ENCODE measurements at places on chromosomes 2 and 18.

- peak; percentile 61 for DNase-seq
These were observed 9.1 kb upstream of the ARID5A start for GRCh38 chr2:96527286-96528005.

GRCh38 chr2:4965556-4966320, 726.4 kb upstream of the SOX11 start:
- no peak for DNase-seq

DNA sequence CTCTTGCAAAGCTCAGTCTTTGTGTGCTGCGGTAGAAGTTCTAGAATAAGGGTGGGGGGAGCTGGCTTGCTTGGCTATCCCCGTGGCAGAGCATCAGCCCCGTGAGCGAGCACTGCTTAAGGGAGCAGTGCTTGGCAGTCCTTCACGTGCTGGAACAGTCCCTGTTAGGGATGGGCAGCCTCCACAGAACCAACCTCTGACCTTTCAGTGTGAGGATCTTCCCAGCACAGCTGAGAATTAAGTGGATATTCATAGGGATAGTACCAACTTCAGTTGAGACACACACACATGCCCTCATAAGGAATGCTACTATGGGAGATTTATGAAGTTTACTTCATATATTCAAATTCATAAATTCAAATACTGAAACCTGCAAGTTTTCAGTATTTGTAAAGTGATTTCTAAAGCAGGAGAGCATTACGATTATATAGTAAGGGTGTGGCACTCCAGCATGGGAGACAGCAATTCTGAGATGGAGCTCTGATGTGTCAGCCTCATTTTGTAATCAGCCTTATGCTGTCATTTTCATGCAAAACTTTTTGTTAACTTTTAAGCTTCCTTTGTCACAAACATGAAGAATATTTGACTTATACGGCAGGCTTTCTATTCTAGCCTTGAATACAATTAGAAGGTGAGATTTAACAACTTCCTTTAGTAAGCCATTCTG, 39.5 kb downstream of the ATP9B start:
- DNase-seq: no peak

- DNase-seq: no peak
These were observed 374.4 kb downstream of the PLCL1 start for GRCh38 chr2:198178766-198179165.

DNA sequence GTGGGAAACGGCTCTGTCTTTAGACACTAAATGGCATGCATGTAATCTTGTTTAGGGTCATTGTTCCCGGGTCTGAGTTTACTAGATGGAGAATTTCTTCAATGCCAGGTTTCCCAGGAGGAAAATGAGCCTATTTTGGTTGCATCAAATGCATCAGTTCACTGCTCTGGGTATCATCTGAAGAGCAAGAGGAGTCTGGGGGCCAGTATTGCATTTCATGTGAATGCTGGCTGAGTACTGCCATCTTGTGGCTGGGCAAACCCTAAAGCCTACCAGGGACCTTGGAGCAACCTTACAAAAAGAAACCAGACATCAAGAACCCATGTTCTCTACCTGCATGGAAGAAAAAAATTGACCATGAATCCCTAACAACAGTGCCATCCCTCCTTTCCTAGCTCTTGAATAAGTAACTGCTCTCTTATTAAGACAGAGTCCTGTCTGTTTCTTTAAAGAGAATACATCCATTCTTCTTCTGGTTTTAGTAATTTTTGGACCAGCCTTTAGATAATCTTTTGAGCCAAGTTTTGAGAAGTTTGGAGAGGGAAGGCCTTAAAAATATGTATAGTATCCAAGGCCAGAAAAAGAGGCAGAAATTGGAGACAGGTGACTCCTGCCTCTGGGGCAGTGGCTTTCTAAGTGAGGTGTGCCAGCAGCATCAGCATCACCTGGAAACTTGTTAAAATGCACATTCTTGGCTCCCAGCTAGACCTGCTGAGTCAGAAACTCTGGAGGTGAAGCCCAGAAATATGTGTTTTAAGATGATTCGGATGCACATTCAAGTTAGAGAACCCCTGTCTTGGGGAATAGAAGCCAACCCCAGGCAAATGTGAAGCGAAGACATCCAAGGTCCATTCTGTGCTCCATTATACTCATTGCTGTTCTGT, 261.0 kb upstream of the CXCR4 start:
- DNase-seq: peak; percentile 57

- DNase-seq: peak; percentile 83
These were observed at the start of gene AGPS for GRCh38 chr2:177392373-177393202. TSS of gene AGPS (plus strand) at chr2:177392773. CDS start at chr2:177392790, 17 bp downstream.

DNA sequence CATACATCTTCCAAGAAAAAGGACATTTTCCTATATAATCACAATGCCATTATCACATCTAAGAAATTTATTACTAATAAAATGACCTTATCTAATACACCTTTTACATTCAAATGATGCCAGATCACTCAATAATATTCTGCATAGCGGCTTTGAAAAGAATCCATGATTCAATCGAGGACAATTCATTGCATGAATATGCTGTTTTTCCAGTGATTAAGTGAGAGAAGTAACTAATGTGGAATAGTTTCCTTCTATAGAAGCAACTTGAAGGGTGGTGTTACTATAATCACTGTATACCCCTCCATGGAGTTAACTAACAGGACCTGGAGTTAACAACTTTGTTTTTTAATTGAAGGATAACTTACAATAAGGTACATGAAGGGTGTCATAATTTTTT, 9.1 kb downstream of the PLEK start:
- DNase-seq: no peak

DNA sequence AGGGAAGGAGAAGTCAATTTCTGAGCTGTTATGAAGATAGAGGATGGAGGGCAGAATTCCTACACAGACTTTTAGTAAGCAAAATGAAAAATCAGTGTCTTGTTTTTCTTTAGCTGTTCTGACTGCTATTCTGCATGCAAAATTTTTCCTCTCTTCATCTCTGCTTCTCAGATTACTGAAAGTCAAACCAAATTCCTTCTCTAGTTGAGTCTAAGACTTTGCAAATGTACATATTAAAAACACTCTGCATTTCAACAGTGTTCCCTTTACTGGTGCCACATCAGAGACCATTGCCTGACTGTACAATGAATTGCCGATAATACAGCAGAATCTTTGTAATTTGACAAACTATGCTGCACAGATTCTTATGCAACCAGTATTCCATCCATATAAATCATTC, 198.8 kb downstream of the EXOC6B start:
- no peak for DNase-seq

DNA sequence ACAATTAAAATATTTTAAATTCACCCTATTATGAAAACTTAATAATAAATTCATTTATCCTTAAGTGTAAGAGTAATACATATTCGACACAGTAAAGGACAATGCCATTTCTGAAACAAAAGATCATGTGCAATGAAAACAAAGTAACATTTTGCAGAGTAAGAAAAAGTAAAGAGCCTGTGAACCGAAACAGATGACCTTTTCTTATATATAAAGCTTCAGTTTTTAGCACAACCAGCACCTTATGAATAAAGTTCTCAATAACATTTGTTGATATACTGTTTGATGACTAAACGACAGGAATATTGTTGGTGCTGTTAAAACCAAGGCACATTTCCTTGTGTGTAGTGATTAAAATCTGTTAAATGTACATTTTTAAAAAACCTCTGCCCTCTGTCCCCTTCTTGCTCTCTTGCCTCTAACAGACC, 1.5 kb downstream of the PELI1 start:
- no peak for DNase-seq

- DNase-seq: no peak
These were observed 109.9 kb upstream of the CAB39 start for GRCh38 chr2:230602562-230603230.

DNA sequence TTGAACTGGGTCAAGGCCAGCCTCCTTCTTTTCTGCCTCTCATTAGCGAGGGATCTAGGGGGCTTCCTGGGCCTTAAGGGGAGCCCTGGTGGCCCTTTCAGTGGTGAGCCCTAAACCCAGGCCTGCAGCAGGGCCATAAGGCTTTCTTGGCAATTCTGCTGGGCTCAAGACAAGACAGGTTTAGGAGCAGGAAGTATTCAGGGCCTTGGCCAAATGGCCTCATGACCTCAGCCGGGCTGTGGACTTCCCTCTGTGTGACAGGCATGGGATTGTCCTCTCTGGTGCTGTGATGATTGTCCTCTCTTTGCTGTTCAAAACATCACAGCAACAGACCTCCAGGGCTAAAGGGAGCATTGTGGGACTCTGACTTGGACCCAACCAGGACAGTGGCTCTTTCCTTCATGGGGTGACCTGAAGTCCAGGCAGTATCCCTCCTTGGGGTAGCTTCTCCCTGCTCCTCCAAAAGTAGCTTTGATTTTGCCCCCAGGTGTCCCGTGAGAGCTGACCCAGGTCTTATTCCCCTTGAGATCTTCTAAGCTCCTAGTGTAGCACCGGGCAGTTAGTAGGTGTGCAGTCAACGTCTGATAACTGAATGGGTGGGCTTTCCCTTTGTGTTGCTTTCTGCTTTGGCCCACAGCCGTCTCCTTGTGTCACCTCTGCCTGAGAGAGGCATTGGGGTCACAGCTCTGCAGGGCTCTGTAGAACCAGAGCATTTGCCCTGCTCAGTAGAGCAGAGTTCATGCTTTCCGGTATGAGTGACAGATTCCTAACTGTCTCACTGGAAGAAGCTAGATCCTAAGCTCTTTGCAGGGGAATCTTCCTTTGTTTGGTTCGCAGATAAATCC, 14.7 kb downstream of the FOSL2 start:
- DNase-seq: no peak

DNA sequence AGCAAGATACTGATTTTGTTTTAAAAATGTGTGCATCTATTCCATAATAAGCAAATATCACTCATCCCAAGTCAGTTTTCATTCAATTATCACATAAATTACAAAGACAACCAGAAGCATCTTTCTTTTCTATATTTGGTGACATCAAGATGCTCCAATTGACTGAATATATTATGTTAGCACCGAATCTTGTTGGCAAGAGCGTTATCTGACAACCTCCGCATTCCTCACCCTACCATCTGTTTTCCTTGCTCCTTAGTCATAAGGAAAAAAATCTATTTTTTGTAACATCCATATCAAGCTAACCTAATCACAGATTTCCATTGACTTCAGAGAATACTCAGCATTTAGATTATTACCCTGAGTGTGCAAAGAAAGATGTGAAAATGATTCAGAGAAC, 212.2 kb upstream of the KYNU start:
- no peak for DNase-seq

GRCh38 chr2:232347369-232347768, 31.2 kb upstream of the ALPP start:
- no peak for DNase-seq

DNA sequence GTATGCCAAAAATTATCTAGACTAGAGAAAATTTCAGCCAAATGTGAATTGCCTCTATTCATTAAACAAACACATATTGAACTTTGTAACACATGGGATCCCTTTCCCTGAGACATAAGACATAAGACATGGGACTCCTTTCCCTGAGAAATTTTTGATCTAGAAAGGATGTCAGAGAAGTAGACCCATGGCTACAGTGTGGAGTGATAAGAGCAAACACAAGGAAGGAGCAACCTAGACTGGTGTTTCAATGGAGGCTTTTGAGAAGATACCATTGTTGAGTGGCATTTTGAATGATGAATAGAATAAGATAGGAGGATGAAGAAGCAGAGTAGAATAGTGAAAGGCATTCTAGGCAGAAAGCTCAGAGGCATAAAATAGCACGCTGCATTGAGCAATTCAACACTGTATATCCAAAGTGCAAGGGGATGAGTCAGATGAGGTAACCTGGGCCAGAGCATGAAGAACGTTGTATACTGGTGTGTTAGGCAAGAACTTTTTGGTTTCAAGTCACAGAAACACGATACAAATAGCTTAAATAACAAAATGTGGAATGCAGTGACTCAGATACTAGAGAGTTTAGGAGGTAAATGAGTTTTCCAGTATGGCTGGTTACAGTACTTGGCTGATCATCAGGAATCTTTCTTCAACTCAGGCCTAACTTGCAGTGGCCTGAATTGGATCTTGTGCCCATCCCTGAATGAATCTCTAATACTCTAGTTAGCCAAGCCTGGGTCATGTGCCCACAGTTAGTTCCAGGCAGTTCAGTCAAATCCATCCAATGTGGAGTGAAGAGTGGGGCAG, 129.8 kb upstream of the TANK start:
- DNase-seq: no peak

DNA sequence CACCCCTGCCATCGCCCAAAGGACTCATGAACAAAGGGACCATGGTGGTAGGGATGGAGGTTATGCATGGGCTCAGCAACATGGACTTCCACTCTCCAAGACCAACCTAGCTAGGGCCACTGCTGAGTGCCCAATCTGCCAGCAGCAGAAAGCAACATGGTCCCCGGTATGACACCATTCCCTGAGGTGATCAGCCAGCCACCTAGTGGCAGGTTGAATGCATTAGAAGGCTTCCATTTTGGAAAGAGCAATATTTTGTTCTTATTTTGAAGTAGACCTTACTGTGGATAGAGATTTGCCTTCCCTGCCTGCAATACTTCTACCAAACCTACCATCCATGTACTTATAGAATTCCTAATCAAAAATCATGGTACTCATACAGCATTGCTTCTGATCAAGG, 99.8 kb downstream of the METTL4 start:
- no peak for DNase-seq

DNA sequence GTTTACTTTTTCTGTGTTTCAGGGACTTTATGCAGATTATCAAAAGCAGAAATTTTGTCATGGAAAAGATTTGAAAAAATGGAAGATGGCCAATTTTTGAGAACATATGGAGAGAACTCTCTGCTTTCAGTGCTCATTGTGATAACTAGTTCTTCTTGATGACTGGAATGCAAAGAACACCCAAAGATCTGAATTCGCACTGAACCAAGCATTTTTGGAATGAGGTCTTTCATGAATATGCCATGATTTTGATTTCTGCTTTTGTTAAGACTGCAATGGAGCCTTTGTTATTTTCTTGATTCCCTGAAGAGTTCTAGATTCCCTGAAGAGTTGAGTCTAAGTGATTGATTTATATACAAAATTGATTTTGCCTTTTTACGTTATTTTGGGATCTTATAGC, 124.1 kb downstream of the FMNL2 start:
- no peak for DNase-seq

- DNase-seq: no peak
These were observed 72.5 kb upstream of the HDAC4 start for GRCh38 chr2:239473211-239473805.

- DNase-seq: no peak
These were observed 47.8 kb upstream of the FOSL2 start for GRCh38 chr2:28344756-28345373.

- no peak for DNase-seq
These were observed 14.0 kb upstream of the ST6GAL2 start for GRCh38 chr2:106899786-106900530.
